Hematopoietic multipotent progenitor cell treated with erythropoietin and hydrocortisone succinate and interleukin-3 and kit ligand, for 17 days (in vitro differentiated cells): ENCODE measurements at places on chromosomes 3 and 15.

GRCh38 chr3:49616491-49616941 is 57.6 kb upstream of the APEH start:
- DNase-seq, result no peak

DNA sequence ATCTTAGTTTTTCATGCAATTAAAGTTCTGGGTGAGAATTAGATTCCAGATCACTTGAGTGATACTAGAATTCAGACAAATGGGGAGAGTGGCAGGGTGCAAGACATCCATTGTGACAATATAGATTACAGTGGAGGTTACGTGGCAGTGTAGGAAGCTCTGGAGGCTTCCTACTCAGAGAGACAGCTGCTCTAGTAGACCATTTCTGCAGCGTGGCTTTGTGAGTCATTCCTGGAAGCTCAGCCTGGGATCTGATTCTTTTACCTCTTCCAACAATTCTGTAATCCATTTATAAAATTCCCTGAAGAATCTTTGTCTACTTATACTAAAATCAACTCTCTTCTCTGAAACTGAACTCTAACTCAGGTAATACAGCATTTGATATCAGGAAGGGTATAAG is 90.4 kb upstream of the ASB14 start:
- DNase-seq, result no peak

GRCh38 chr3:183591881-183592521 is 36.5 kb upstream of the KLHL6 start:
- DNase-seq, result no peak

GRCh38 chr15:23035964-23036566 is 3.3 kb downstream of the TUBGCP5 start:
- peak; percentile 31 for DNase-seq

- DNase-seq, result no peak
These were observed 49.3 kb downstream of the TMEM212 start for GRCh38 chr3:171892457-171892856.

DNA sequence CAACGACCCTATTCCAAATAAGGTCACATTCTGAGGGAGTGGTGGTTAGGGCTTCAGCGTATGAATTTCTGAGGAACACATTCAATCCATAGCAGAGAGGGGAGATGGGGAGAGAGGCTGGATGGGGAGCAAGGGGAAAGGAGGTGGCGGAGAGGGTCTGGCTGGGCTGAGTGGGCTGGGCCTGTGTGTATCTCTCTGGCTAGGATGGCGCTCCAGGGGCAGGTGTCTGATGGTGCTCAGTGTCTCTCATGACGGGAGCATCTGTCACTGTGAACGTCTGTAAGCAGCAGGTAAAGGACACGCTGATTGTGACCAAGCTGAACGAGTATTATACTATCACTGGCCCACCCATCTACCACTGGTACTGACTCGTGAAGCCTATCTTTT is 159.6 kb downstream of the XXYLT1 start:
- no peak for DNase-seq

- no peak for DNase-seq
These were observed 72.0 kb downstream of the FAM43A start for GRCh38 chr3:194757647-194758061.

DNA sequence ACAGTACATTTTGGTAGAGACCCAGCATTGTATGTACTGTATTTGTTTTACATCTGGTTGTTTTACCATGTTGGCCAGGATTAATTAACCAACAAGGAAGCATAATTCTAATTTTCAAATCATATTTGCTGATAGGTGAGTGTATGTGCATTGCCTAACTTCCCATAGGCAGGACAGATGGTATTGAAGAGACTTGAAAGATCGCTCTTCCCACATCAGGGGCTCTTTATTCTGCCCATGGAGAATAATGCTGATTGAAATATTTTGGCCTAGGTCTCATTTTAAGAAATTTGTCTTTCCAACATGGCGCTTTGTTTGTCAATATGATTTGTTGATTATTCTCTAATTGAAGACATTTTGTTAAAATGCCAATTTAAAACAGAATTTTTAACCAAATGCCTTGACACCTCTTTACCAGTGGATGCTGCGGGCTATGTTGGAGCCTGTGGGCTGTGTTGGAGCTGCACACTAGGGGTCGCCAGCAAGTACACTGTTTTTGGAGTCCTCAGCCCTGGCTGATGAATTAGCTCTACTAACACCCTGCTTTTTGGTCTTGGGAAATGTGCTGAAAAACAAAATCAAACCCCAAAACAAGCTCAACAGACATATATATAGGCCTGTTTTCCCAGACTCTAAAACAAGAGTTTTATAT is 5.3 kb downstream of the P2RY12 start:
- no peak for DNase-seq

DNA sequence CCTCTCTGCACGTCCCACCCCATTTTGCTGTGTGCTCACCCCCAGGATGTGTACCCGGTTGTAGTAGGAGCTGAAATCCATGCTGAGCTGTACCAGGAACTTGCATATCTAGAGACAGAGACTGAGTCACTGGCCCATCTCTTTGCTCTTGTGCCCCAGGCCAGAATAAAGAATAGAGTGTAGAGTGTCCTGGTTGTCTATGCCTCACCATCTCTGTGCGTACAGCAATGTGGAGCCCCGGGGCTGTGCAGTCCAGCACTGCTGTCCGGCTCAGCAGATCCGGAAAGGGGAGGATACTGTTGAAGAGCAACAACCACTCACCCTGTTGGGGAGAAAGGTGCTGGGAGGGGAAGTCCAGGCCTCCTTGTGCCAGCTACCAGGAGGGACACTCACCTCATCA is 2.6 kb downstream of the DALRD3 start:
- DNase-seq, result no peak

DNA sequence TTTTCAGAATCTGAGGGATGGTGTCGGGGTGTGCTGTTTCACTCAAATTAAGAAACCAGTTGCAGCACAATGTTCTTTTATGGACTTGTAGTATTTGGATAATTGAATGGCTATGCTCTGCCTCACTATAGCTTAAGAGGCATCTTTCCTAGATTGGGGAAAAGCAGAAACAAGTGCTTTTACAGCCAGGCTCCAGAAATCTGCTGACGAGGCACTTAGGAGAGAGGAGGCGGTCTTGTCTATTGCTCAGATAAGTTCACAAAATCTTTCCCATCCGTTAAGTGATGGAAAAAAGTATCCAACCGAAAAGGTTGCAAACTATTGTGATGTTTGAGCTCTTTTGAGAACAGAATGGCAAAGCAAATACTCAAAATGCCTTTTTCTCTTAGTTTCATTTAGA is 336.1 kb upstream of the RARB start:
- DNase-seq, result no peak

DNA sequence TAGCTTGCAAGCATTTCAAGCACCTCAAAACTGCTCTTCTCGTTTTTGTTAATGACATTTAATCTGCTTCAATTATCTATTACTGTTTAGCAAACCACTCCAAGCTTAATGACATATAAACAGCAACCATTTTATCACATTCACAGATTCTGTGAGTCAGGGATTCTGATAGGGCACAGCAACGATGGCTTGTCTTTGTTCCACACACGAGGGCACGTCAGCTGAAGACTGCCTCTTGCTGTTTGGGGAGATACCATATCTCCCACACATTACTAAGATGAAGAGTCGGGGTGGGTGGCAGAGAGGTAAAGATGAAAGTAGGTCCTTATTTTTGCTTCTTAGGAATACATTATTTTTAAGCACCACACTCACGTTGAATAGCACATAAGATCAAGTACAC is 19.3 kb downstream of the CPOX start:
- peak; percentile 59 for DNase-seq

DNA sequence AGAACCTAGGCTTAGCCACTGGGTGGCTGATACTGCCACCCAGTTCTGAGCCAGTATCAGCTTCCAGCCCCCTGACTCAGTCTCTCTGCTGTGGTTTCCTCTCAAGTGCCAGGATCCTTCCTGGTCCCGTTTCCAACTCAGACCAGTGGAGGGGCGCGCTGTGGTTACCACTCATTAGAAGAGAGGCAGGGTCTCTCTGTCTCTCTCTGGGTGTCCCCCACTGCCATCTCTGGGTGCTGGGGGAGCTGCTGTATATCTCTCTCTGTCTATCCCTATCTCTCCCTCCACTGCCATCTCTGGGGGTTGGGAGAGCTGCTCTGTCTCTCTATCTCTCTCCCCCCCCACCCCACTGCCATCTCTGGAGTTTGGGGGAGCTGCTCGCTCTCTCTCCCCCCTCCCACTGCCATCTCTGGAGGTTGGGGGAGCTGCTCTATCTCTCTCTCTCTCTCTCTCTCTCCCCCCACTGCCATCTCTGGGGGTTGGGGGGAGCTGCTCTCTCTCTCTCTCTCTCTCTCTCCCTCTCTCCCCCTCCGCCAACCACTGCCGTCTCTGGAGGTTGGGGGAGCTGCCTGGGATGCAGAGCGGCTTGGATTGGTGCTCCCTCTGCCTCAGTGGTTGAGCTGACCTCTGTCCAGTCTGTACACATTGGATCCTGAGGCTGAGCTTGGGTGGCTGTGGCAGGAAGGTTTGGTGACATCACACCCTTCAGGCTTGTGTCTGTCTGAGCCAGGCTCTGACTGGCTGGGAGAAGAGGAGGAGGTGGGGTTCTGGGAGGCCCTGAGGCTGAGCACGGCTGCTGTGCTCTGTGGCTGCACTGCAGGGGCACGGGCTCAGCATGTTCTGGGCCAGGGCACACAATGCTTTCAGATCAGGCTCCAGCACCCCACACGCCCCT is 98.9 kb downstream of the APBA2 start:
- DNase-seq, result no peak

DNA sequence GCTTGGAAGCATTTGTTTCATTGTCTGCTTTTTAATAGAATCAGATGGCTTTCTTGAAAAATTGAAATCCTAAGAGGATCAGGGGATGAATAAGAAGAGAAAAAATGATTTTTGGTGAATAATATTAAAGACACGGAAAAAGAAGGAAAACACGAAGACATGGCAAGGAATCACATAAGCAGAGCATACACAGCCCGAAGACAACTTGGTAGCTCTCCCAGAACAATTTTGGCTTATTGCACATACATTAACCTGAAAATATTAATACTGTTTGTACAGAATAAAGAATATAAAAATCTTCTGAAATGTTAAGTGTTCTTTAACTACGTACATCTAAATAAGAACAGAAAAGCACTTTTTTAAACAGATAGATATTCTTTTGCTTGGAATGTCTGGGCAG is 150.0 kb downstream of the SHOX2 start:
- no peak for DNase-seq

DNA sequence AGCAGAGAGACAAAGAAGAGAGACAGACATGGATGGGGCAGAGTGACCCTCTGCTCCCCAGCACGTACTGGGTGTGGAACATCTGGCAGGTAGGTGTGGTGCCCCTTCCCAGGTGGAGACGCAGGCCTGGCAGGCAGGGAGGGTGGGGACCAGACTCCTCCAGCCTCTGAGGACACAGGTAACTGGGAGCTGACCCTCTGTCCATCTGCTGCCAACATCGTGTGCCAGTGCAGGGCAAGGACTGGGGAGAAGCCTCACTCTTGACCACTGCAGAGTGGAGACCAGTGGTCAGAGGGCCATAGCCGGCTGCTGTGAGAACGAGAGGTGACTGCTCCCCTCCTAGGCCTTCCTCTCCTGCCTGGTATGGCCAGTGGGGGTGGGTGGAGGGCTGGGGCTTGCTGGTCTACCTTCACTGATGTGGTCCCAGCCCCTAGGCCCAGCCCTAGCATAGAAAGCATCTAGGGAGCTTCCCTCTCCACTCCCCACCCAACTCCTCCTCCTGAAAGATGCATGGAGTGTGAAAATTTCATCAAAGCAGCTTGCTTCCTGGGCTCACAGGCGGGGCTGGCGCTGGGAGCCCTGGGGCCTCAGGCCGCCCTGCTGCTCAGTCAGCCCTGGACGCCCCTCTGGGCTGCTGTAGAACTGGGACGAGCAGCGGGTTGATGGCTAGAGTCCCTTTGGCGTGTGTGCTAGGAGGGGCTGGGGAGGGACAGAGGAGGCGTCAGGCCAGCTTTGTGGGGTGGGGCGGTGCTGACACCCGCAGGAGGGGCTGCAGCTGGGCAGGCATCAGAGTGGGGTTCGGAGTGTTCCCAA is 90.3 kb downstream of the PLXNA1 start:
- no peak for DNase-seq

DNA sequence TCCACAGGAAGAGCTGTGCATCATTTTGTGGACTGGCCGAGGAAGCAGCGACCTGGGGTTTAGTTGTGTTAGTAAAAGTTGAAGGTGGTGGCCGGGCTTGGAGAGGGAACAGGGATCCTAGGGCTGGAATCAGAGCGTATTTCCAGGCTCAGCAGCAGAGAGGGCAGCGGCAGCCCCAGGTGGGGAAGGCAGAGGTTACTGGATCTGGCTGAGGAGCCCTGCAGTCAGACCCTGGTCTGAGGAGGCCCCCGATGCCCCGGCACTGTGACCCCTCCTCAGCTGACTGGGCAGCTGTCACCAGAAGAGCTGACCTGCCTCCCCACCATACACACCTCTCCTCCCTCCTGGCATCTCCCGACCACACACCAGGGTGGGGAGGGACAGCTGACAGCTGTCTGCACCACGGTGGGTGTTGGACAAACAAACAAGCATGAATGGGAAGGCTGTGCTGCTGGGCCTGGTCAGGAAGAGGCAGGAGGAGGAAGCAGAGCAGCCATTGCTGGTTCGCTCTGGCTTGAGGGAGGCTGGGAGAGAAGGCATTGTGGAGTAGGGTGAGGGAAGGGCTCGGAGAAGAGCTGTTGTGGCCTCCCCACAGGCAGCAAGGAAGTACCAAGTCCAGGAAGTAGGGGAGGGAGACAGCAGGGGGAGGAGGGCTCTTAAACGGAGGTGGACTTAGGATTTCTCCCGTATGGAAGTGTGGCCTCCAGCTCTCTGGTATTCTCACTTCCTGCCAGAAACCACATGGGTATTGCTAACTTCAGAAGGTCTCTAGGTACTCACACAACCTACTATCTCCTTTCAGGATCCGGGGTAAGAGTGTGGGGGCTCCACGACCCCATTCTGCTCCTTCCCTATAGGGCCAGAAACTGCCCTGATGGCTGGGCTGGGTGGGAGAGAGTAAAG is 49.5 kb upstream of the HACD2 start:
- DNase-seq, result no peak

- DNase-seq, result no peak
These were observed 89.2 kb downstream of the SEC22A start for GRCh38 chr3:123290962-123291361.

GRCh38 chr3:188060840-188061544 is 93.0 kb upstream of the LPP start:
- no peak for DNase-seq

GRCh38 chr3:2851361-2851760 is 258.8 kb downstream of the IL5RA start:
- DNase-seq, result no peak

- no peak for DNase-seq
These were observed 3.7 kb downstream of the GPR62 start for GRCh38 chr3:51958603-51959521.

- no peak for DNase-seq
These were observed 6.3 kb downstream of the LOXL1 start for GRCh38 chr15:73932381-73933191.

DNA sequence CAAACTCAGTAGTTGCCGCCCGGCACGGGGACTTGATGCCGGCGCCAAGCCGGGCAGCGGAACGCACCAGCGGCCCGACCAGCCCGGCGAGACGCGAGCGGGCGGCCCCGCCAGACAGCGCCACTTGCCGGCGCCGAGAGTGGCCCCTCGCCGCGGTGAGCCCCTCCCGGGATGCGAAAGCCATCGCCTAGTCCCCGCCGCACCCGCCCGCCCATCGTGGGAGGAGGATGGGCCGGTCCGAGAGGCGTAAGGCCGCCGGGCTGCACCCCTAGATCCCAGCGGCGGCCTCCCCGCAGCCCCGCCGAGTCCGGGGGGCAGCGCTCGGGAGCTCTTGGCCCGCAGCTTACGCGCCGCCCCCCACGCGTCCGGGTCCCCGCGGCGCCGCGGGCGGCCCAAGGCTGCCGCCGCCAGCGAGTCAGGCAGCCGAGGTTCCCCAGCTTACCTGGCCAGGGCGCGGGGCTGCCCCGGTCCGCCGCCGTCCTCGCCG is 609 bp downstream of the GOLGA8A start:
- no peak for DNase-seq

- DNase-seq, result no peak
These were observed 22.6 kb downstream of the PDZRN3 start for GRCh38 chr3:73602170-73602569.
